NCI-H774 (cell line): ENCODE measurements at places on chromosomes 5 and 9.

DNA sequence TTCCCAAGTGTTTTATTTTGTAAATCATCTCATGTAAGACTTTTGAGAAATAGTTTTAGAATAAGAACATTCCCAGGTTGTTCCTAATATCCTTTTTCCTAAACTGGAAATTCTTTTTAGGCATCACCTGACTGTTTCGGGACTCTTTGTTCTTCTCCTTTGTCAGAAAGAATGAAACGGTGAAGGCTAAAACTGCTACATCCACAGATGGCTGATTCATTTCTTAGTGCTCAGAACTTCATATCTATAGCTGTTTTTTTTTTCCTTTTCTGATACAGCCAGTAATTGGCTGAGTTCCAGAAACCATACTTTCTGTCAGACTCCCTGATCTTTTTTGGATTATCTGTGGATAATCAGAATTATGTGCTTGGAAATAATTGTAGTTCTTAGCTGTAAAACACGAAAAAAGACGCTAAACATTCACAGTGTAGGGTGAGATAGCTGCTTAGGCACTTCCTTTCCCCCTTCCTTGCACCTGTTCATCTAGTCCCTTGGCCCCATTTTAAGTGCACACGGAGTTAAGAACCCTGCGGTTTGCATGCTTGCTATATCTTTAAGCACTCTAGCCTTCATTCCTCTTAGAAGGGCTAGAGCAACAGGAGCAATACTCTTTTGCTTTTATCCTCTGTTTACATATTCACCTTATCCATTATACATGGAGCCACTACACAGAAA, 283.9 kb downstream of the PJA2 start:
- DNase-seq, result no peak

DNA sequence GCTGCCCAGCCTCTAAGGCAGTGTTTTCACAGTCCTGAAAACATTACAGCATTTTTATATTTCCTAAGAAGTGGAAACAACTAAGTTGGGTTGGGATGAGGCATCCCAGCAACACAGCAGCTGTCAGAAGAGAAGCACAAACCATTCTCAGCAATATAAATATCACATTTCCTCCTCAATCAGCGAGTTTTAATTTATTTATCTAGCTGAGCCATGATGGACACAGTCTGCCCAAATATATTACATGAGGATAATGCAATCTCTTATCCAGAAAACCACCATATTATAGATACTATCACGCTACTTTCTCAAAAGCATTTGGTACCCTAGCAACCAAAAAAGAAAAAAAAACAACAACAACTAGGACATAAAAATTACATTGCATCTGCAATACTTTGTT, 158.5 kb downstream of the FSTL4 start:
- DNase-seq, result no peak

DNA sequence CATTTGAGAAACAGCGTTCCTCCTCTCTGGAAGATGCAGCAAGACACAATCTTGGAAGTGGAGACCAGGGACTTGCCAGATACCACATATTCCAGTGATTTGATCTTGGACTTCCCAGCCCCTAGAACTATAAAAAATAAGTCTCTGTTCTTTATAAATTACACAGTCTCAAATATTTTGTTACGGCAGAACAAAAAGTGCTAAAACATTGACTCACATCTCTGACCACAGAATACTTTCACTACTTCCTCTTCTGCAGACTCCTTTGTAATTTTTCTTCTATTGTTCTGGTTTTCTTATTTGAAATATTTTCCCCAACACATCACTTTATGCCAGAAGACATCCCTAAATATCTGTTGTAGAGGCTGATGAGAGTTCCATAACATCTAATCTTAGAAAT, 706.1 kb upstream of the CDH18 start:
- no peak for DNase-seq

- DNase-seq, result no peak
These were observed 169.7 kb downstream of the NFIB start for GRCh38 chr9:14144215-14144614.

DNA sequence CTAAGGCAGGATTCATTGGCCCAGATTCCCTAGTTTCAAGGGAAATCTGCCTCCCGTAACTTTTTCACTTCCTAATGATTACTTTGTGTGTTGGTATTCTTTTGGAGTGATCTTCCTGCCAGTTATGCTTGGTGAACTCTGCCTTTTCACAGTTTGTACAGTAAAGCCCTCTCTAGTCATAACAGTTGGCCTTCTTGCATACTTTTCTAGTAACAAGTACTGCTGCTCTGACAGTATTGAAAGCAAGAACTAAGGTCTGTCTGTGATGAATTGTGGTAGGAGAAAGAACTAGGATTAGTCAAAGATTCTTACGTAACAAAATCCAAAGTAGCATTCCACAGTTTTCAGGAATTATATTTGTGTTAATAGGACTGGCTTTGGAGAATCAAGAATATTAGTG, 1457.2 kb upstream of the WWC1 start:
- DNase-seq, result no peak

DNA sequence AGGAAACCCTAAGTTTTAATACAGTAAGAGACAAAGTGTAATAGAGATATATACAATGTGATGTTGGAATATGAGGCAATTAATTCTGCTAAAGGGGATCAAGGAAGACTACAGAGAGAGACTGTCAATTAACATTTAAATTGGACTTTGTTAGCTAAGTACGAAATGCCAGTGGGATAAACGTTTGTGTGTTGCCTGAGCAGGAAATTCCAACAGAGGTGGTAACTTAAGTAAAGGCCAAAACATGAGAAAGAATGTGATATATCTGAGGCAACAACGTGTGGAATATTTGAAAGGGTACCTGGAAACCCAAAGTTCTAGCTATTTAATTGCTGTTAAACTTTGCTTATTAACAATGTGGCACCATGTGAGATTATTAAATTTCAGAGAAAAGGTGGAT, 1666.9 kb upstream of the WWC1 start:
- DNase-seq, result no peak

DNA sequence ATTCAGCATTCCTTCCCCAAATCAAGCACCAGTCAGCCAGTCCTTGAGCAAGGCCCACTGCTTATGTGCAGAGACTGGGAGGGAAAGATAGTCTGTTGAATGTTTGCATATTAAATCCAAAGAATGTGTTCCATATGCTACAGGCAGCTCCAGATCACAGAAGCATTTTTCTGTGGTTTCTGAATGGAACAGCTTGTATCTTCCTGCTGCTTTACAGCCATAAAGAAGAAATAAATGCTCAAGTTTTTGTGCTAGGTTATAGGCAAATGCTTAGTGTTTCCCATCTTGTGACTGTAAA, 310.3 kb downstream of the TRIM36 start:
- no peak for DNase-seq

- no peak for DNase-seq
These were observed 13.0 kb downstream of the NAIF1 start for GRCh38 chr9:128054087-128054486.

GRCh38 chr5:161399996-161400562, 146.4 kb downstream of the GABRB2 start:
- DNase-seq, result no peak

GRCh38 chr5:5179597-5179996, 39.5 kb downstream of the ADAMTS16 start:
- no peak for DNase-seq

GRCh38 chr5:40365342-40366330, 314.1 kb upstream of the PTGER4 start:
- no peak for DNase-seq

DNA sequence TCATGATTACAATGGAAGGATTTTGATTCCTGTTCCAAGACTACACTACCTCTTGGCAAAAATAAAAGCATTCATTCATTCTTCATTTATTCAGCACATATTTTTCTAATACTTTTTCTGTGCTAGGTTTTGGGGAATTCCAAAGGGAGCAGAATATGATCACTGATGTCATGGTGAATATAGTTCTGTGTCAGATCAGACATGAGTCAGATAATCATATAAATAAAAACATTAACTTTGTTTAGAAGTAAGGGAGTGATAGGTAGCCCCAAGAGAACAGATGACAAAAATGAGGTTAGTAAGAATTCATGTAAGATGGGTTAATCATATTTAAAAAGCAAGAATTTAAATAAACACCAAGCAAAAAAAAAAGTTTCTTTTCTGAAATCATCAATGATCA, 94.1 kb upstream of the RANBP6 start:
- DNase-seq, result no peak

- no peak for DNase-seq
These were observed 85.0 kb downstream of the LMX1B start for GRCh38 chr9:126698756-126699155.

GRCh38 chr9:116951588-116952435, 264.7 kb downstream of the TRIM32 start:
- no peak for DNase-seq

- DNase-seq, result no peak
These were observed 32.8 kb upstream of the SEMA4D start for GRCh38 chr9:89530726-89531125.

DNA sequence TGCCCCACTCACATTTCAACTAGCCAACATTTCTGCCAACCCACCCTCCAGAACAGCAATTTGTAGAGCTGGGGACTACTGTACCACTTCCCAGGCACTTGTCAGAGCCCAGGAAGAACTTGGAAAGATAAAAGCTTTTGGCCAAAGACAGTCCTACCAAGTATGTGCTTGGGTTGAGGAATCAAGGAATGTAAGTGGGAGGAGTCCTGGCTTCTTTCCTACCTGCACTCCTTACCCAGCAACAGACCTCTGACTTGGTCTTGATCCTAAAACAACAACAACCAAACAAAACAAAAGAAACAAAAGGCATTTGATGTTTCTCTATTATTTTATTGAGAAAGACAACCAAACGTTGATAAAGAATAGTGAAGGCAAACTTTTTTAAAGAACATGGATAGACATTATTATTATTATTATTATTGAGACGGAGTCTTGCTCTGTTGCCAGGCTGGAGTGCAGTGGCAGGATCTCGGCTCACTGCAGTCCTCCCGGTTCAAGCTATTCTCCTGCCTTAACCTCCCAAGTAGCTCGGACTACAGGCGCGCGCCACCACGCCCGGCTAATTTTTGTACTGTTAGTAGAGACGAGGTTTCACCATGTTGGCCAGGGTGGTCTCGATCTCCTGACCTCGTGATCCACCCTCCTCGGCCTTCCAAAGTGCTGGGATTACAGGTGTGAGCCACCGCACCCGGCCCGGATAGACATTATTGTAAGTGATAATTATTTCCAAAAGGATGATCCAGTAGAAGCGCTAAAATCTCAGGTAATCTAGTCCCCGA, 33.5 kb downstream of the ANXA2R start:
- no peak for DNase-seq

DNA sequence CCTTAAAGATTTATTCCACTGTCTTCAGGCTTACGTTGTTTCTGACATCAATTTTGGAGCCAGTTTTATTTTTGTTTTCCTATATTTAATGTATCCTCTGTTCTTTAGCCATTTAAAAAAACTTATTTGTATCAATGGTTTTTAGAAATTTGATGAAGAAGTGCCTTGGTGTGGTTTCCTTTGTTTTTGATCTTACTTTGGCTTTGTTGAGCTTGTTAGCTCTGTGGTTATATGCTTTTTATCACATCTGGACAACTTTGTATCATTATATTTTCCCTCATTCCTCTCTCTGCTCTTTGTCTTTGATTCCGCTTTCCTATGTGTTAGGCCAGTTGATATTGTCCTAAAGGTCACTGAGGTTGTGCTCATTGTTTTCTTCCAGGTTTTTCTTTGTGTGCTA, 58.5 kb downstream of the SPIN1 start:
- no peak for DNase-seq

DNA sequence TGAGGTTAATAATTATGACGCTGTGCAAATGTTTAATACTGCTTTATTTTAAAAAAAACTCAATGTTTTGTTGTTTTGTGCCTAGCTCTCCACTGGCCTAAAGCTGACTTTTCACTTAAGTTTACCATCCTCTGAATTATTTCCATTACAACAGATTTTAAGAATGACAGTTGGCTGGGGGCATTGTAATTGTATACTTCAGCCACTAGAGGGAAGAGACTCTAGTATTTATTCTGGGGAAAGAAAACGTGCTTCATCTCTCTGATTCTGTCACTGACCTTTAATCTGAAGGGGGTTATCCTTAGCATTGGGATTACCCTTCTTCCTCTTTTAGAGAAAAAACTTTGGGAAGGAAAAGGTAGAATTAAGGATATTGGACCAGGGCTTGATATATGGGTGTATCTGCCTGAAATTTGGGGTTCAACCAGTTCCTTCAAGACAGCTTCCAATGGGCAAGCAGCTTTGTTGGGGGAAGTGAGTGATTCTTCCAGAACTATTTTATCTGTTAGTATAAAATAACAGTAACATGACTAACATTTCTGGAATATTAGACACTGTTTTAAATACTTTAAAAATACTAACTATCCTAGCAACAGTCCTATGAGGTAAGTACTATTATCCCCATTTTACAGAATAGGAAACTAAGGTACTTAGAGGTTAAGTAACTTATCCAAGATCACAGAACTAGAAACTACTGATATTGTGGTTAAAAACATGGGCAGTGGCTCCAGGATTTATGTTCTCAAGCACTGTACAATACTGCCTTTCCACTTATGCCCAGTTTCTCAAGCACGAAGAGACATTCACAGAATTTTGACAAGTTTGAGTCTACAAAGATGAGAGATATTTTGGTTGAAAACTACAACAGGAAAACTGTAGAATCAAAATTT, 208.4 kb downstream of the CD180 start:
- DNase-seq, result no peak

- DNase-seq, result no peak
These were observed 19.1 kb downstream of the TPPP start for GRCh38 chr5:673831-674629.

- no peak for DNase-seq
These were observed 222.5 kb upstream of the TAS2R1 start for GRCh38 chr5:9852671-9853070.
